Right lobe of liver (tissue), 6 donors: ENCODE measurements at places on chromosomes 7 and 10. TPM values are rescaled to one million over a fixed set of nuclear protein-coding genes. Genes with fewer than 3 reads are reported as not detected.
A peak's percentile ranks its signal among the peaks of the same experiment; 100 is the strongest.

DNA sequence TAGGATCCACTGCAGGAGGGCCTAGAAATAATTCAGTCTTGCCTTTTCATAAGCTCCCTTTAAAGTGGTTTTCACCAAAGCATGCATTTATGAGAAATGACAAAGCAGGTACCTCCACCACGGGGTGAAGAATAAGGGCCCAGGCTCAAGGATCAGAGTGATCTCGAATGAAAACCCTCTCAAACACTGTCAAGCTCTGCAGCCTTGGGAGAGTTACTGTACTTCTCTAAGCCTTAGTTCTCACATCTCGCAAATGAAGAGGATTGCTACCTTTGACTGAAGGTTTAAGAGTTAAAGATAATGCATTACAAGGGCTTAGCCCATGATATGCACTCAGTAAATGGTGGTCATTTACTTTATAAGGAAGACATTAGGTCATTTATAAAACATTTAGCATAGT lies 81.7 kb downstream of the CUBN start:
- no peak overlapping the region for H3K4me3 ChIP-seq
- H3K27ac ChIP-seq = no peak overlapping the region
- no peaks in the 10 kb centered on the region for H3K36me3 ChIP-seq
- no peaks in the 10 kb centered on the region for H3K27me3 ChIP-seq
- no peaks in the 10 kb centered on the region for H3K4me1 ChIP-seq

- H3K4me3 ChIP-seq = no peak overlapping the region
- H3K27me3 ChIP-seq = no peaks in the 10 kb centered on the region
- no peak overlapping the region for H3K27ac ChIP-seq
- no peaks in the 10 kb centered on the region for H3K4me1 ChIP-seq
- no peaks in the 10 kb centered on the region for H3K36me3 ChIP-seq
- no peak for DNase-seq
Measured at GRCh38 chr10:33326933-33327332, 7.5 kb downstream of the NRP1 start.

GRCh38 chr7:2172311-2173188 lies 60.2 kb downstream of the MAD1L1 start:
- no peaks in the 10 kb centered on the region for H3K4me1 ChIP-seq
- H3K27me3 ChIP-seq = no peaks in the 10 kb centered on the region
- H3K27ac ChIP-seq = no peak overlapping the region
- H3K36me3 ChIP-seq = no peaks in the 10 kb centered on the region

DNA sequence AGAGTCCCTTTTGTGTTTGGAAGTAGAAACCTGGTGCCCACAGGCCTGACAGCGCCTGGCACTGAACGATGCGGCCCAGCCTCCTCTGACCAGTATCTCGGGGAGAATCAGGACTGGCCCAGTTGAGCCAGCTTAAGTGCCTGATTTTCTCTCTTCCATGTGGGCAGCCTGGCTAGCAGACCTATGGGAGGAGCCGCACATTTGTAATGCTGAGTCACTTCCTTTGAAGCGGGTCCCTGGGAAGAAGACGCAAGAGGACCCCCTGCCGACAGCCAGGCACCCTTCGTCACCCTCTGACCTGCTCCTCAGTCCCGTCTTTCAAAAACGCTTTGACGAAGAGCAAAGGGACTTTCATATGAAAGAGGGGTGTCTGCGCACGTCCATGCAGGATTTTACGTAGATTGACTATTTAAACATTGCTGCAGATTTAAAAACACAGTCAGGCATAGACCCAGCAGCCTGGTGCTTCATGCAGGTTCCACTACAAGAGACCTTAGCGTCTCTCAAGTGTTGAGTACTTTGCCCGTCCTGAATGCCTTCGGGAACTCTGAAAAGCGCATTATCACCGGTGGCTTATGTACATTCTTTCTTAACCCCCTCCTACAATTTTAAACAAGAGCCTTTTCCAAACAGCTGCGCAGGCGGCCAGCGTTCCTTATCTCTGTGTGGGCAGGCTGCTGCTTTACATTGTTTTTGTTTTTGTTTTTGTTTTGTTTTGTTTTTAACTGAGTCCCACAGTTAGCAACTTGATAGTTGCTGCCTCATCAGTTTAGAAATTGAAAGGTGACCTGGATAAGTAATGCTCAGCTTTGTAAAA lies 36.5 kb upstream of the AP5Z1 start:
- H3K36me3 ChIP-seq = peaks cover 6% of the 10 kb centered on the region
- H3K4me1 ChIP-seq = no peaks in the 10 kb centered on the region
- H3K27ac ChIP-seq = peak overlapping the region; percentile 56
- no peaks in the 10 kb centered on the region for H3K27me3 ChIP-seq
- DNase-seq = no peak
- H3K4me3 ChIP-seq = peak overlapping the region; percentile 15

- H3K27ac ChIP-seq = no peak overlapping the region
- no peaks in the 10 kb centered on the region for H3K27me3 ChIP-seq
- peak; percentile 66 for DNase-seq
- H3K4me3 ChIP-seq = no peak overlapping the region
Measured at GRCh38 chr10:86899670-86900276, 57.6 kb downstream of the MMRN2 start.

GRCh38 chr7:158564663-158565035 lies 23.0 kb downstream of the PTPRN2 start:
- H3K4me1 ChIP-seq = no peaks in the 10 kb centered on the region
- H3K36me3 ChIP-seq = no peaks in the 10 kb centered on the region
- H3K27ac ChIP-seq = no peak overlapping the region
- no peak for DNase-seq
- H3K4me3 ChIP-seq = no peak overlapping the region

DNA sequence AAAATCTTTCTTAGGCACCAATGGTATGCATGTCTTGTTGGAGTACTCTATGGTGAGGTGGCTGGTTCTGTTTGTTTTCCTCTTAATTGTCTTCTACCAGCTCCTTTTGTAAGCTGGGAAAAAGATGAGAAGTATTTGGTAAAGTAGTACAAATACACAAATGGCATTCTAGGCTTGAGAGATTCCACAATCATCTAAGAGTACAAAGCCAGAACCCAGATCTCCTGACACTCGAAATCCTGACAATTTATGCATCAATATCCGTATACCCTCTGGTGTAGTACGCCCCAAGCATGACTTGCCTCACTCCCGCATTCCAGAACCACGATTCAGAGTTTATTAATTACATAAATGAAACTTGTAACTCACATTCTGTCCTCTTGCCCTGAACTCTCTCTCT lies 43.5 kb downstream of the CDCA7L start:
- H3K4me1 ChIP-seq = no peaks in the 10 kb centered on the region
- H3K27me3 ChIP-seq = no peaks in the 10 kb centered on the region
- no peak for DNase-seq
- no peak overlapping the region for H3K4me3 ChIP-seq

DNA sequence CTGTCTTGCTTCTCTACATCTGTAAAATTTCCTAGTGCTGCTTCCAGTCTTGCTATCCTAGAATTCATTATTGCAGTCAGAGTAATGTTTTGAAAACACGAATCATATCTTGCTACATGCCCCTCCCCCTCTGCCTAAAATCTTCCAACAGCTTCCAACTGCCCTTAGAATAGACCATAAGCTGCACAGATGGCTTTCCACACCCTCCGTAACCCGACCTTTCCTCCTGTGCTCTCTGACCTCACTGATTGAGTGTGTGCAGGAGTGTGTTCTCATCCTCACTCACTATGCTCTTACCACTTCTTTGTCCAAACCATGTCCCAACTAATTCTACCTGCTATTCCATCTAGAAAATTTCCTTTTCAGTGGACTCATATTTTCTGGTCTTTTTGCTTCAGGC lies 121.2 kb upstream of the ANKRD1 start:
- DNase-seq = no peak
- no peak overlapping the region for H3K27ac ChIP-seq
- H3K4me3 ChIP-seq = no peak overlapping the region

The FXYD4 gene
- total RNA-seq = not detected

The TPST1 gene
- 40.5 TPM for total RNA-seq

The CALHM3 gene
- total RNA-seq = not detected

The CUZD1 gene
- not detected for total RNA-seq

The TUBB8 gene
- not detected for total RNA-seq
